Right atrium auricular region (tissue), 2 donors: ENCODE measurements at places on chromosomes 7 and 10.

DNA sequence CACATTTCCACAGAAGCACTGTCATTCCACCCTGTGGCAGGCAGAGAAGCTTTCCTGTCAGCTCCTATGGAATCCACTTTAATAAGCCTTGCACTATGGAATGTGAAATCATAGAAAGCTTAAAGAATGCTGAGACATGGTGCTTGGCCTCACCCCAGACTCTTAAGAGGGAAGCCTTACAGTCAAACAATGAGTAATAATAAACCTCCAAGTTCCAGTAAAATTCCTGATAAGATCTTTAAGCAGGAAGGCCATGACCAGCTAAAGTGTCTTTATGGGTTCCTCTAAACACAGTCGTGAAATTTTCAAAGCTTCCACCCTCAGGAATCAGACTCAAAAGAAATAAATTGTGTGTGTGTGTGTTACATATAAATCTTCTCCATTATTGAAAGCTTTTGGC is 11.9 kb upstream of the TEX36 start:
- DNase-seq: no peak

GRCh38 chr7:128323459-128324367 is 20.0 kb downstream of the RBM28 start:
- DNase-seq: no peak

- no peak for DNase-seq
These were observed 139.4 kb upstream of the AKR1E2 start for GRCh38 chr10:4686644-4686996.

DNA sequence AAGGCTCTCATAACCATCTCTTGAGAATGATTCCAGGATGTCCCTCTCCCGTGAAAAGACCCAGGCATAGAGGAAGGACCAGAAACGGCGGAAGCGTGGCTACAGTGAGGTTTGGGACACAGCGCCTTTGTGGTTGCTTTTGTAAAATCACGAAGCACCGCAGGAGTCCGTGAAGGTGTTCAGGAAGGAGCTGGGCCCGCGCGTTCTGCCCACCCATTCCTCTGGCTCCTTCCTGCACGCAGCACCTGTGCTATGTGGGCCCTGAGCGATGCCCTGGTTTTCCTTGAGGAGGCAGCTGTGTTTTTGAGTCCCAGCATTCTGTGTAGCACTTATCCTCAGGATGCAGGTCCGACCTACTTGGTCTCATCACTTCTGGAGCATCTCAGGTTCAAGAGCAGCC is 112.8 kb downstream of the TRRAP start:
- DNase-seq: no peak

DNA sequence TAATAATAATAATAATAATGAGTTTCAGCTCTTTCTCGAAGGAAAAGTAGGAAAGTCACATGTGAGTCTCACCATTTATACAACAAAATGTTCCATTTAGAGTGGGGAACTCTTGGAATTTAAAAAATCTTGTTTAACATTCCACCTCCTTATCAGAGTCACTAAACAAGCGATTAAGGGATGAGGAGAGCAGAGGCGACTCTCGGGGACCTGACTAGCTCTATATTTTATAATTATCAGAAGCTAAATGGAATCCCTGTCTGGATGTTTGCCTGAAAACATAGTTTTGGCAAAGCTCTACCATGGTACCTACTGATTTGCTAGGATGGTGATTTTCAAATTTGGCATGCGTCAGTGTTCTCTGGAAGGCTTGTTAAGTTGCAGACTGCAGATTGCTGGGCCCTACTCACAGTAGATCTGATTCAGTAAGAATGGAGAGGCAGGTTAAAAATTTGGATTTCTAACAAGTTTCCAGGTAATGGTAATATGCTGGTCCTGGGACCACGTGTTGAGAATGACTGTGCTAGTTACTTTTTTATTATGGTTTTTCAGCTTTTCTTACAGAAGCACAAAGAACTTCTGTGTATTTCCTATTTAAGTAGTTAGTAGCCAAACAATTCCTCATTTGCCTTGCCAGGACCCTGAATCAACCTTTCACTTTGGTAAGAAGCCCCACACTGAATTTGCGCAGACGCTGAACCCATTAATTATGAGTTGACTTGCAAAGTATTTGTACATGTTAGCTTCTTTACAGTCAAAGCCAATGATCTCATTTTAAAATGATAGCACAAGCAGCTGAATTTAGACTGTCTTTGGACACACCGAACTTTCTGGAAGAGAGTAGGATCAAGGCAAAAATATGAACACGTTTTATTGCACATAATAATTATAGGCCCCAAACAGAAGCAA is 39.5 kb downstream of the CPED1 start:
- no peak for DNase-seq
